ENCODE measurements at places on chromosomes 3 and 15. TPM values are rescaled to one million over a fixed set of nuclear protein-coding genes. Genes with fewer than 3 reads are reported as not detected.

SLC30A4 gene
- total RNA-seq: 1.6 TPM

GRCh38 chr15:79314811-79315210 lies 3.9 kb downstream of the TMED3 start:
- no peak for DNase-seq

DNA sequence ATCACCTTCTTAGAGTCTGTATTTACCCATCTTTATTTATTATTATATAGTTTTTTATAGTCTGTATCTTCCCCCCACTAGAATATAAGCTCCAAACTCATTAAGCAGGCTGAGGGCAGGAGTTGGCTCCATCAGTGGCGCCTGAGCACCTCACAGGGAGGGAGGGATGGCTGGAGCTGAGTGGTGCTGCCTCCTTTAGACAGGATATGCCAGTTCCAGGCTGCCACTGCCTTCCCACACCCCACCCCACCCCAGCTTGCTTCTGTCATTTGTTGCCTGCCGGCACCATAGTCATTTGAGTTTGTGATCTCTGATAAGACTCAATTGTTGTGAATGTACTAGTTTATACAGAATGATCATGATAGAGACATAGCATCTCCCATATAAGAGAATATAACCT lies 85.5 kb downstream of the KLHL25 start:
- no peak for DNase-seq

- no peak for DNase-seq
Measured at GRCh38 chr3:103730744-103731143, 1295.9 kb downstream of the ZPLD1 start.

GRCh38 chr15:91553196-91553854 lies 300.2 kb upstream of the SLCO3A1 start:
- DNase-seq: no peak

GRCh38 chr3:193946945-193947344 lies 189.0 kb upstream of the HES1 start:
- DNase-seq: no peak

DNA sequence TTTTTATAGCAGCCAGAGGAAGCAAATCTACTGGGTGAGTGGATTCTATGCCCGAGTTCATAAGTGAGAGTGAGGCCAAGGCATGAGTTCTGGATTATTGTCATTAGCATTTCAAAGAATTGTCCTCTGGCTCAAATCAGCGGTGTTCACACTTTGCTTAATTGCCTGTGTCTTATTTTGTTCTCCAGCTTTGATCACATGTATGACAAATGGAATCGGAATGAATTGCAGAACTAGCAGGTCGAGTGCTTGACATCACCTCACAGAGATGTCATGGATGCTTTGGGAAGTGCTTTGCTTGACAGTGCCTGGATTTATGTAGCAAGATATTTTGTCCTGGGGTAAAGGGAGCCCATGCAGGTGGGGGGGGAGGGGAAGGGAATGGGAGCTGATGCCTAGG lies 68.0 kb downstream of the SH3GL3 start:
- no peak for DNase-seq

DNA sequence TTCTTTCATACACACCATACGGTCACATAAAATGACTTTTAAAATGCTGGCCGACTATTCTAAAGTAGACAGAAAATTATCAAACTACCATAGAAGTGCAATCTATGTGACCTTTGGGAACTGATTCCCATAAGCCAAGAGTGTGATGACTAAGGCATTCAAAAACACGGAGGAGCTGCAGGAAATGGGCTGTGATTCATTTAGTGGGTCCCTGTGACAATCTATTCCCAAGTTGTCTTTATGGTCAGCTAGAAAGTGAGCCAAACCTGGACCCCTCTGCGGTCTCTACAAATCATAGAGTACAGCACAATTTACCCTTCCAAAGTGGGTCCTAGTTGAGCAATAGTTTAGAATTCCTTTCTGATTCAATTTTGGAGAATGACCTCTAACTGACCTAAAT lies 251.5 kb upstream of the CBLB start:
- DNase-seq: no peak

DNA sequence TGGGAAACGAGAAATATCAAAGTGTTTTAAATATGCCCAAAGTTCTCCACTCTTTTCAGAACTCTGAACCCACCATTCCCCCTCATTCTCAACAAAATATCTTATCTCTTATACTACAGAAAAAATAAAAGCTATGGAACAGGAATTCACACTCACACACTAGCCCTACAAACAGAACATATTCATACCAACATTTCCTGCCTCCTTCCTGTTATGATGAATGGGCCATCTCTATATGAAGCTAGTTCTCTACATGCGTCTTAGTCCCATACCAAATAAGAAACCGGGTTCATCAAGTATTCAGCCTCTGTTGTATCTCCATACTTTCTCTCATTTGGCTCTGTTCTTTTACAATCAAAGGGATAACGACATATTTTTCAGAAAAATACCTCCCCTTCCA lies 72.6 kb downstream of the PLSCR2 start:
- DNase-seq: no peak

DNA sequence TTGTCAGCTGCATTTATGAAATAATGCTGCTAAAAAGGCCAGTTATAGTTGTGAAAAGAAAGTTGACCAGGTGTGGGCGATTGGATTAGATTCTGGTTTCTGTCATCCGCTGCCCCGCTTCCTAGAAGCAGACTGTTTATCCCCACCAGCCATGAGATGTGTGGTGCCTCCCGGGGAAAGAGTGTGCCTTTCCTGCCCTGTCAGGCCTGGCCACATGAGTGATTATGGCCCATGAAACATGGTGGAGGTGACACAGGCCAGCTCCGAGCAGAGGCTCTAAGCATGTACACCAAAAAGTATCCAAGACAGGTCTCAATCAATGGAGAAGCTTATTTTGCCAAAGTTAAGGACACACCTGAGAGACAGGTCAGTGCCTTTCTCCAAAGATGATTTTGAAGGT lies 85.4 kb upstream of the ABHD2 start:
- no peak for DNase-seq

GRCh38 chr15:60585743-60586708 lies 107.1 kb upstream of the ICE2 start:
- DNase-seq: peak; percentile 61

GRCh38 chr15:41897363-41897799 lies 3.5 kb upstream of the SPTBN5 start:
- DNase-seq: no peak

GPR156 gene
- not detected for total RNA-seq

DNA sequence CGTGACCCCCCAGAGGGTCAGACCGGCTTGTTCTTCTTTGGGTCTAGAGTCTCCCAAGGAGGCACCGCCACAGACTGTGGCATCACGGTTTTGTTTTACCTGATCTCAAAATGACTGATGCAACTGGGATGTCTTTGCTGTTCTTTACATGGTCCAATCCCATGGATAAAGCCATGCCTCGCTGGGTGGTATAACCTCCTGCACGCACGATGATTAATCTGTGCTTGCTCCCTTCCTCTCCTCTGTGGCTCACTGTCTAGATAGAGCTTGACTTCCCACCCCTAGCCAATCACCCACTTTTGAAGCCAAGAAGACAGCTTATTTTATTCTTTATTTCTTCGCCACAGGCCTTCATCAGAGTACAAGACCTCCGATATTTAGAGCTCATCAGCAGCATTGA lies 36.6 kb upstream of the RHO start:
- no peak for DNase-seq

CCR9 gene
- total RNA-seq: not detected

PLCH1 gene
- 0.05 TPM for total RNA-seq

NOX5 gene
- total RNA-seq: not detected

DNA sequence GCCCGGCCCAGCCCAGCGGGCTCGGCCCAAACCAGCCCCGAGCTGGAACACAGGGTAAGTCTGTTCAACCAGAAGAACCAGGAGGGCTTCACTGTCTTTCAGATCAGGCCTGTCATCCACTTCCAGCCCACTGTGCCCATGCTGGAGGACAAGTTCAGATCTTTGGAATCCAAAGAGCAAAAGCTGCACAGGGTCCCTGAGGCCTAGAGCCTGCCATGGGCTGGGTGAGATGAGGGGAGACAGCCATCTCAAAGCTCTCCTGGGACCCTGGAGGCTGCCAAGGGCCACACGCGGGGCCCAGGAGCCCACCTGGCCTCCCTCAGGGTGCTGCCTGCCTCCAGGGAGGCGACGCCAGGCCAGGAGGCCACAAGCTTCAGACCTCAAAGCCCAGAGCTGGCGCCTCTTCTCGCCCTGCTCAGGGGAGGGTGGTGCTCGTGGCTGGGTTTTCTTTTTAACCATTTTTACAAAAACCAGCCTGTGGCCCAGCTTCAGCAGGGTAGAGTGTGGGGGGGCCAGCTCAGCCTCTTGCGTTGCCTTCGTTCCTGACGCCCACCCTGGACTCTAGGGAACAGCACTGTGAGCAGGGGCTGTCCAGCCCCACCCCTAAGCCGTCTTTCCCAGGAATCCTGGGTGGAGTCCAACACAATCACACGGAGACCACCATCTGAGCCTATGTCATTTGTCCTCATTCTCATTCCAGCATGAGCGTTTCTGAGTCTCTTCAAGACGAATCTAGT lies 107.0 kb downstream of the ETFA start:
- DNase-seq: peak; percentile 44

GRCh38 chr3:159616234-159616825 lies 372.3 kb upstream of the IL12A start:
- no peak for DNase-seq

DNA sequence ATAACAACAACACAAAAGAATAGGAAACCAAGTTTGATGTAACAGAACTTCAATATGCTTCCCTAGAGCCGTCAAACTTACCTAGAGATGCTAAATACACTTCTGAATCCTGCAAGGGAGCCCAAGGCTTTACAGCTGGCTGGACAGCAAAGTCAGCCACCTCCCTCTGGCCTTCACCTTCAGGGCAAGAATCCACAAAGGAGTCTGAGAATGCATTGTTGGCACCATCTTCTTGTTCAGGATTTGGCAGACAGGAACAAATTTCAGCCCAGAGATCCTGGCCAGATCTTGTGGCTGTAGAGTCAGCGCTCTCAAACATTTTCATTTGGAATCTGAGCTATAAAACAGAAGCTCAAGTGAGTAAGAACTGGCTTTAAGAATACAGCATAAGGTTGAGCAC lies 2.2 kb downstream of the CCDC32 start:
- DNase-seq: no peak

ZNF385D gene
- not detected for total RNA-seq

- no peak for DNase-seq
Measured at GRCh38 chr3:192215-192929, 4.2 kb upstream of the CHL1 start.

All from activated naive CD4-positive, alpha-beta T cell treated with anti-CD3 and anti-CD28 coated beads, Interleukin-2, amount 50 U/mL, for 72 hours (primary cell).